ENCODE measurements at places on chromosomes 4 and X.
A peak's percentile ranks its signal among the peaks of the same experiment; 100 is the strongest.

GRCh38 chrX:85017721-85018120 is 14.0 kb downstream of the APOOL start:
- DNase-seq, result no peak

DNA sequence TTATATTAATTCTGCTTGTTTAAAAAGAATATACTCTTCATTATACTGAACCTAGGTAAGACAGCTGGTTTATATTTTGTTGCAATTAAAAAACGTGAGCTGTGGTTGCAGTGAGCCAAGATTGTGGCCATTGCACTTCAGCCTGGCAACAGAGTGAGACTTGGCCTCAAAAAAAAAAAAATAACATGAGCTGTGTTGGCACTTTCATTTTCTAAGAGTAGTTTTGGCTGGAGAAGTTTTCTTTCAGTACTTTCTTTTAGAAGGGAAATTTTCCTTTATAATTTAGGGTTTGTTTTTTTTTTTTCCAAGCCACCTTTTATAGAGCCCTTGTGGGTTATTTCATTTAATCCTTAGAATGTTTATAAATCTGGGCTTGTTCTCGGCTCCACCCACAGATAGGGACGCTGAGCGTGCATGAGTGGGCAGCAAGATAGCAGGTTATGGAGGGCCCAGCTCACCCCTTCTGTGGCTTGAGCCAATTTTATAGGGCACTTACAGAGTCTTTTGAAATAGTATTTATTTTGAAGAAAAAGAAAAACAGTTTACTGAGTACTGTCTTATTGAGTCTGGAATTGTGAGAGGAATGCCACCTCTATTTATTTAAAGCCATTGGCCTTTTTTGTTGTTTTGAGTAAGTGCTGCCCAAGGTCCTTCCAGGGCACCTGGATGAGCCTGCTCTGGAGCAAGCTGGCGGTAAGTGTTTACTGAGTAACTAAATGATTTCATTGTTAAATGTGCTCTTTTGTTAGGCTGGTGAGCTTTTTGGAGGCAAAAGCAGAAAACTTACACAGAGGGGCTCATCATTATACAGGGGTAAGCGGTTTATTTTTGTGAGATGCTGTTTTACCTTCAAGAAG is 60.9 kb downstream of the HTT start:
- no peak for DNase-seq

DNA sequence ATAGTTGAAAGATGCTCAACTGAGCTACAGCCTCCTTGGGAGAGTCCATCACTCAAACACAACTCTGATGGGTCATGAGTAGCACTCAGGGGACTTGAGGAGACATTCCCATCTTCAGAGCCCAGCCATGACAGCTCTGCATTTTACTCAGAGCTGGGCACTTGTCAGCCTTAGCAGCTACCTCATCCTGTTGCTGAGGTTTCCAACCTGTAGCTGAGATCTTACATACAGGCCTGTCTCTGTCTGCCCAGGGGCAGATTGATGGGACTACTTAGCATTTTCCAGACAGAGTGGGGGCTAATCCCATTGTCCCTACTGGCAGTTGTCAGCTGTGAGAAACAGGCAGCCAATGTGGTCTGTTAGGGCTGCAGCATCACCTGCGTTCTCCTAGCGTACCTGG is 3.5 kb downstream of the FHDC1 start:
- no peak for DNase-seq

- no peak for DNase-seq
These were observed 153.3 kb downstream of the TMEM164 start for GRCh38 chrX:110156167-110156754.

- no peak for DNase-seq
These were observed 149.1 kb upstream of the CXXC4 start for GRCh38 chr4:104643805-104644204.

- no peak for DNase-seq
These were observed 562.3 kb upstream of the DIPK2B start for GRCh38 chrX:45762699-45763647.

DNA sequence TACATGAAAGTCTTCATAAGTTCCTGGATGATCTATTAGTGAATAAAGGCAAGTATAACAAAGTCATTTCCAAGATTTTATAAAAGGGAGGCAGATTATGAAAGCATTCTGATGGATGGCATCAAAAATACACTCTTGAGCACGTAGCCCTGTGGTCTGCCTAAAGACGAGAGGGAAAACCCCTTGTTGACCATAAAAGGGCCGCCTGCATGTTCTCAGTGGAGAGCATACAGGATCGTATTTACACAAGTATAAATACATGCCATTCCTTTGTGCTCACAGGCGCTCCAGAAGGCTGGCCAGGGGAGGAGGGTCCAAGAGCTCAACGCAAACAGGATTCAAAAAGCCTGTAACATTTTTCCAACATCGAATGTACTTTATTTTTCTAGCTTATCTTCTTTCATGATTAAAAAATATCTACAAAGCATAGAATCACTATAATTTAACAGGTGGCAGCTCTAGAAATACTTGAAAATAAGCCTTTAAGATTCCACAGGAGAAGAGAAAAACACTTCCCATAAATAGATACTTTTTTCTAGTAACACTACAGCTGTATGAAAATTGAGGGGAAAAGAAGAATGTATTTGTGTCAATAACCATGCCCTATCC is 29.6 kb downstream of the PDGFC start:
- no peak for DNase-seq

- DNase-seq, result peak; percentile 79
These were observed at the start of gene SH3BP2 for GRCh38 chr4:2792711-2793585. Gene SH3BP2, plus strand, starts transcription at chr4:2793085. Its CDS starts 27,533 bp downstream, at chr4:2820618.

DNA sequence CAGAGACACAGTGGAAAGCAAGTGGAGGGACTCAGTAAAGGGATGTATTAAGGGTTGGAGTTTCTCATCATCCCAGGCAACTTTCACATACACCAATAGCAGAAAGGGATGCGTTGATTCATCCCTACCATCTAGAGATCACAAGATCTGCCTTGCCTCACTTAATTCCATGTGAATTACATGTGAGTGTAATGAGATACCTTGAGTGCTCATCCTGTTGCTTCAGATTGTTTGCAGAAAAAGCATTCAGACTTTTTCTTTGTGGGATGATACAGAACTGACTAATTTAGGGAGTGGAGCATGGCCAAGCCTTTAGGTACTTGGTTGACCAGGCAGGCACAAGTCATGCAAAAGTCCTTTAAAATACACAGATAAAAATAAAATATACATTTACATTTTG is 124.8 kb upstream of the SLIT2 start:
- no peak for DNase-seq

- DNase-seq, result no peak
These were observed 4.1 kb upstream of the SEC24B start for GRCh38 chr4:109429545-109429944.

DNA sequence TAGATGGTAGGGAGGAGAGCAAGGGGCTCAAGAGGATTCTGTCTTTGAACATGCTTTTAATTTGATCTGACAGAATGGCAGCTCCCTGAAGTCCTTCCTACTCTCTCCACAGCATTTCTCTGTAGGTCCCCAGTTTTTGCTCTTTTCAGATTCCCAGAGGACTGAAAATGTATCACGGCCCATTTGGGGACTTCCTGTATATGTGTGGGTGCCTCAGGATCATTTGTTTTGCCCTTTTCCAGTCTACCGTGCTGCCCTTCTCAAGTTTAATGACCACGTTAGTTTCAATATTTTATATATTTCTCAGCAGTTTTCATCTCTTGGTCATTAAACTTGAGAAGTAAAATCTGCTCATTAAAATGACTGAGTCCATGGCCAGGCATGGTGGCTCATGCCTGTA is 2.3 kb downstream of the TBC1D1 start:
- DNase-seq, result no peak

GRCh38 chr4:138225477-138225876 is 16.7 kb downstream of the SLC7A11 start:
- no peak for DNase-seq

DNA sequence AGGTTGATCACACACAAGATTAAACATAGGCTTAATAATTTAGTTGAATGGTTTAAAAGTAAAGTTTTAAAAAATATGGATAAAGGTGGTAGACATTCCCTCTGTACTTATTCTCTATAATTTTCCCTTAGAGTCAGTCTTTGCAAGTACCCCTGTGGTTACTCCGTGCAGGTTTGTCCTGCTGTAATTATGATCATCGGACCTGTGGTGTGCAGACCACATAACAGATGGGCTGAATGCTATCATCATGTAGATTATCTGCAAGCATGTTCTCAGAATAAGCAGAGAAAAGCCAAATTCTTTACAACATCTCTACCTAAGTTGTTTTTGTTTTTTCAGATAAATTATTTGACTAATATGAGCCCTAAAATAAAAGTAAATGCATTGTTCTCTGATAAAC is 146.8 kb downstream of the FSTL5 start:
- DNase-seq, result no peak

DNA sequence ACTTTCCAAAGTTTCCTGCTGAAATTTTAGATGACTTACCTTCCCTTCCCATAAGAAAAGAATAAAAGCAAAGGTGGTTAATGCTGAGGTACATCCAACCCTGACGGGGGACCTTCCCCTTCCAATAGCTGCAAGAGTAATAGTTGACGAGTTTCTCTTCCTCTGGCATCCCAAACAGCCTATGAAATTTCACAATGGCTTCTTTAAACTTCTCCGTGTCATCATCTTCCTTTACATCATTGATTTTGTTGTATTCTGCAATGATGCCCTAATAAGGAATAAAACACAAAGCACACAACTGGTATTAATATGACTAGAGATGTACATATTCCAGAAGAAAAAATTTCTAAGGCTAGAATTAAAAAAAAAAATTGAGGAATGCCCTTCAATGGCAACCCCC is 76.6 kb downstream of the TBC1D9 start:
- DNase-seq, result no peak

- DNase-seq, result no peak
These were observed 11.2 kb upstream of the CPXCR1 start for GRCh38 chrX:88735835-88736234.

DNA sequence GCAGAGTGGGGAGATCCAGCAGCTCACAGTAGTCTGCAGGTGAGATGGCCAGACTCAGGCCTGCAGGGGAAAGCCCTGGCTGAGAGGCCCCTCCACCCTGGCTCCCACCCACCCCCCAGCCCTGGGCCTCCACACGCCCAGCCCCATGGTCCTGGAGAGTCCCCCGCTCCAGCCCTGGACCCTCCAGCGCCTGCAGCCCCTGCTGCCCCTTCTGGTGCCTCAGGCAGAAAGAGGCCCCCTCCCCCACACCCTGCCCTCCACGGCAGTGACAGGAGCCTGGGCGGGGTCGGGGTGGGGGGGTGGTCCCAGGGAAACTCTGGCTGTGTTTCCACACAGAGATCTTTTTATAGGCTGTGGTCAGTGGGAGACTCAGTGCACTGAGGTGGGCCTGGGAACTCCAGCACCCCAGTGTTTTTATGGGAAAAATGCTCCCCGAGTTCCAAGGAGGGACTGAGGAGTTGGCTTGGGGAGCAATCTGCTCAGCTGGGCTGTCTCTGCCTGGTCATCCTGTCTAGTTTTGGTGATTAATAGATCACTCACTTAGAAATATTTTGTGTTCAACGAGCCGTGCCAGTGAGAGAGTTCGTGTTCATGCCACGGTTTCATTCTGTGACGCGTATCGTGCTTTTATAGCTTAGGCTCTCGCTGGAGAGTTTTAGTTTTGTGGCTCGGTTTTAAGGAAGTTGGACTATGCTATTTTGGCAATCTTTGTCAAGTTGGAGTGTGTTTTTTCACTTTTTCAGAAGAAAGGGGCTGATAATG is 53.1 kb upstream of the HGFAC start:
- no peak for DNase-seq

DNA sequence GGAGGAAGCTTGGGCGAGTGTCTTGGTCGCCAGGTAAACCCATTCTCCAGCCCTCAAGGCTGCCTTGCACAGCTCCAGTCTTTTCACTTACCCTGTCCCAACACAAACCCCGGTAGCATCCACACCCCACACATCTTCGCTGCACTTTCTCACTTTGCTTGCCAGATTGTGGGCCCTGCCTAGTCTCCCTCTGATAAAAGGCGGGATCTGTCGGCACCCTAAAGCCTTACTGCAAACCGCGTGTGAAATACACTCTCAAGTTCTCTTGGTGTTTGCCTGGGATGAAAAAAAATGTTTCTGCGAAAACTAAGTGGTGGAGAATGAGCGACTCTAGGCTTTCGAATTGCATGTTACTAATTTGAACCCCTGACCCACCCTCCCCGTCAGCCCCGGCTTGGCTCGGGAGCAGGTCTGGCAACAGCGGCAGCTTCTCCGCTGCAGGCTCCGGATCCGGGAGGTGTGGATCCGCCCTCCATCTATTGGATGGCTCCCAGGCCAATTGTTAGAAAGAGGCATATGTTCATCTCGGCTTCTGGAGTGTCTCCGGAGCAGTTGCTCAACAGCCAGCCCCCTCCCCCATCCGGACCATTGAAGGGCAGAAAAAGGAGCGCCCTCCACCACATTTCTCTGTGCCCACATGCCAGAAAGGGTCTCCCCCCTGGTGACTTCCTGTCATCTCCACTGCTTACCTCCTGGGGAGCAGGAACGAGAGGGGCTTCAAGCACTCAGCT is 3.0 kb upstream of the CITED1 start:
- peak; percentile 23 for DNase-seq

GRCh38 chr4:38128478-38129459 is 168.6 kb downstream of the PTTG2 start:
- peak; percentile 66 for DNase-seq

GRCh38 chrX:63128509-63128908 is 222.6 kb downstream of the SPIN4 start:
- peak; percentile 13 for DNase-seq

- no peak for DNase-seq
These were observed 18.2 kb upstream of the UGT2B10 start for GRCh38 chr4:68797618-68798017.

GRCh38 chr4:69713593-69713992 is 46.8 kb downstream of the SULT1B1 start:
- no peak for DNase-seq

DNA sequence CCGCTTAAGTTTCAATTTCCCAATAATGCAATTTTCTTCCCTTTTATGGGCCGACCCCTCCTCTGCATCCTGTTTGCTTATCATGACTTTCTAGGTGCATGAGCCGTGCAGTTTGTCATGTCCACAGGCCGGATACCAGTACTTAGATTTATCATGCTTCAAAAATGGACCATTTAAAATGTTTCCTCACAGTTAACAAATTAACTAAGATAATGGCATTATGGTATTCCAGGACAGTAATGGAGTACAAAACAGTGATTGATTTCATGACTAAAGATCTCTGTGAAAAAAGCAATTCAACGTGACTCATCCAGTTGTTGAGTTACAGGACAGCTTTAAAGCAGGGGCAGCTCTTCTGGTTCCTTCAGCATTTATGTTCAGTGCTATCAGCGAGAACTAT is 23.0 kb downstream of the SNX25 start:
- DNase-seq, result no peak
